ENCODE measurements at places on chromosomes 7 and 10.

DNA sequence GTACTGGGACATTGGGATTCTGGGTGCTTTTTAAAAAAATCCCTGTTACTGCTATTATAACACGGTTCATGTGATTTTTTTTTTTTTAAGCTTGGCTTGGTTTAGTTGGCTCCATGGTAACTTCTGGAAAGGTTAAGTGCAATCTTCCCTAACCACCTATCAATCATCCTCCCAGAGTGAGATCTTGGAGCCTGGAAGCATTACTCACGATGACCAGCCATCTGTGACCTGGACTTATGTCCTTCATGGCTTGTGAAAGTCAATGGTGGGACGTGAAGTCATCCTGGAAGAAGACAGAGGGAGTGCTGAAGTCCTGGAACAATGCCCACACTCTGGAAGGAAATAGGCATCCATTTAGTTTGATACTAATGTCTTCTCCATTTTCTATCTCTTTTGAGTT lies 135.5 kb upstream of the FRMD4A start:
- DNase-seq: no peak

- no peak for DNase-seq
These were observed 396.5 kb upstream of the SEMA3D start for GRCh38 chr7:85583131-85583953.

DNA sequence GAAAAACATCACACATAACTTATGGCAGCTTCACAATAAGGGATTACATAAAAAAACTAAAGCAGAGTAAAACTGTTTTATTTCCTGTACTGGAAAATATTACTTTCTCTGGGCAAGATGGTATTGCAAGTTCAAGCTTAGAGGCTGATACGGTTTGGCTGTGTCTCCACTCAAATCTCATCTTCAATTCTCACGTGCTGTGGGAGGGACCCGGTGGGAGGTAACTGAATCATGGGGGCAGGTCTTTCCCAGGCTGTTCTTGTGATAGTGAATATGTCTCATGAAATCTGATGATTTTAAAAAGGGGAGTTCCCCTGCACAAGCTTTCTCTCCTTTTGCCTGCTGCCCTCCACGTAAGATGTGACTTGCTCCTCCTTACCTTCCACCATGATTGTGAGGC lies 5.1 kb upstream of the LRRC27 start:
- no peak for DNase-seq

DNA sequence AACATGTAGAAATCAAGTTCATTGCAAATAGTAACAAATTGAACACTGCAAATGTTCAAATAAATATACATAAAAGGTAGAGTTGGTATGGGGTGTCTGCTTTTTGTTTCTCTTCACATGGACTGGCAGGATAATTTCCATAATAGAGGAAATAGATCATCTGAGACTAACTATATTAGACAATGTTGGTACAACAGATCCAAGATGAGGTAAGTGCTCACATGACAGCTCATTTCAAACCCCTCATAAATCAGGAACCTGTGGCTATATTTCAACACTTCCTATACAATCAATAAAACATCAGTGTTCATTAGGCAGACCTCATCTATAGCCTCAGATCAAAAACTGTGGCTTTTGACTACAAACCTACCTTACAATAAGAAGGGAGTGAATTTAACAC lies 469.1 kb downstream of the GRM8 start:
- no peak for DNase-seq

GRCh38 chr7:27163288-27164044 lies 1.9 kb downstream of the HOXA9 start:
- DNase-seq: peak; percentile 17

DNA sequence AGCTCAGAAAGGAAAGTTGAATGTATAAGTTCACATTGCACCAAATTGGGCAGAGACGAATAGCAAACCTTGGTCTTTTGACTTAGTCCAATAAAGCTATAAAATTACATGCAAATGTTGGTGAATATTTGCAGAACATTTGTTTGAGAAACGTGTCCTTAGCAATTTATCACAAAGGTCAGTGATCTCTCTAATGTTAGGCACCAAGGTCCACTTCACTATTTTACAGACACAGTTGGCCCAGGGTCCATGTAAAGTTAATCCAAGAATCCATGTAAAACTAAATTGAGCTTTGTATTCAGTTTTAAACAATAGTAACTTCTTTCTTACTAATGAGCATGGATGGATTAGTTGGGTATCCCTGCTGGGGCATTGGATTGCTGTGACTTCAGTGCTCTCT lies 617.7 kb downstream of the NRG3 start:
- no peak for DNase-seq

DNA sequence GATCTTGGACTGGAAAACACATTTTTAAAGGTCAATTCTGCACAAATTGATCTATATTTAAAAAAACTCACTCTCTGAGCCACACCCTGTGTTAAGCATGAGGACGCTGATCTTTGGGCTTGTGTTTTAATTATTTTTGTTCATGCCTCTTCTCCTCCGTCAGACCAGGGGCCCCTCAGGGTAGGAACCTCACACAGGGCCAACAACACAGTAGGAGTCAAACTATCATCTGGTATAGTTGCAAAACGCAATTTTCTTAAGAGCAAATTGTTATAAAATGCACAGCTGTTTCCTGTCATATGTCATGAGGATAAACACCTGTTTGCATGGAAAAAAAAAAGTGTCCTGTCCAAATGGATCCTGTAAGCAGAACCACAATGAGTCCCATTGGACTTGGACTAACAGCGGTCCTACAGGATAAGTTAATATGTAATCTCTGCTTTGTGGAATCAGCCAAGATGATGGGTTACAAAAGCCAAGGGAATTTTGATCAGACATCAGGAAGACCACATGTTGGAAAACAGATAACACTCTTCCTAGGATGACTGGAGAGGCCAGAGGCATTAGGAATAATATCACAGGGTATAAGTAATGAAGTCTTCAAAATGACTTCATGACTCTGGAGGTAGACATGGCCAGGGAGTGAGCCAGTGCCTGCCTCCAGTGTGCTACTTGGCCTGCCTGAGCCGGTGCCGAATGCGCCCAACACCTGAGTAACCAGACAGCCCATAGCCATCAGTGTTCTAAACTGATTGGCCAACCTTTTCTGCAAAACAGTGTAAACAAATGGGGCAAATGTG lies 184.9 kb upstream of the ADCY1 start:
- no peak for DNase-seq

- no peak for DNase-seq
These were observed 9.6 kb upstream of the OAT start for GRCh38 chr10:124428207-124428777.

DNA sequence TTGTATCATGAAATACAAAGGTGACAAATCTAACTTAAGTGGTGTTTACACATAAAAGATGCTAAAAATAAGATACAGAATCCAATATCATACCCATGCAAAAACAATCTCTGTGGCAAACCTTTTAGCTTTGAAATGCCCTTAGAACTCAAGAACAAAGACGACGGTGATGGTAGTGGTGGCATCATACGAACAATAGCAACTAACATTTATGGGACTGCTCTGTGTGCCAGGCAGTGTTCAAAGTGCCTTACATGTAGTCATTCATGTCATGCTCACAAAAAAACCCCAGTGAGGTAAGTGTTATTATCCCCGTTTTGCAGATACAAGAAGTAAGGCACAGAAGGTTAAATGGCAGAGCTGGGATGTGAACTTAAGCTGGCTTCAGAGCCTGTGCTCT lies 563.9 kb downstream of the PARD3 start:
- no peak for DNase-seq

DNA sequence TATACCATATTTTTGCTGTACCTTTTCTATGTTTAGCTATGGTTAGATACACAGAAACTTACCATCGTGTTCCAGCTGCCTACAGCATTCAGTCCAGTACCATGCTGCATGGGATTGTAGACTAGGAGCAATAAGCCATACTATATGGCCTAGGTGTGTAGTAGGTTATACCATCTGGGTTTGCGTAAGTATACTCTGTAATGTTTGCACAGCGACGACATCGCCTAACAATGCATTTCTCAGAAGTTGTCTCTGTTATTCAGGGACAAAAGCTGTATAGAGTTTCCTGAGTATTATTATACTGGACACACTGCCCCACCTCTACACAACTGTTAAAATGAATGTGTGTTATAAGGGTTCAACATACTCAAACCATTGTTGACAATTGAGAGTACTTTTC lies 93.8 kb upstream of the MKI67 start:
- no peak for DNase-seq

DNA sequence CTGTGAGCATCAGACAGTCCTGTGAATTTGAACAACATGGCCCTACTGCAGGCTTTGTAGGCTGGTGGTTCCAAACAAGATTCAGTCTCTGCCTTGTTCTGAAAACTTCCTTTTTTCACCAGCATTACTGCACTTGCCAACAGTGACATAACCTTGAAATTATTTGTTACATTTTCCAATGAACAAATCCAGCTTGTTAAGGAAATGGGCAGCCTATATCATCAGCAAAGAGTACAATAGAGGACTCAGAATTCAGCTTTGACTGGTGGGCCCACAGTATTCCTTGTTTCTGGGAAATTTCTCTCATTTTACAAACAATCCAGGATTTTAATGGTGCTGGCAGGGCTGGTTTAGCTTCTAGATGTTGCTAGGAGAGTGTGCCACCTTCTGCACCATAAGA lies 703.7 kb upstream of the FZD8 start:
- DNase-seq: no peak

DNA sequence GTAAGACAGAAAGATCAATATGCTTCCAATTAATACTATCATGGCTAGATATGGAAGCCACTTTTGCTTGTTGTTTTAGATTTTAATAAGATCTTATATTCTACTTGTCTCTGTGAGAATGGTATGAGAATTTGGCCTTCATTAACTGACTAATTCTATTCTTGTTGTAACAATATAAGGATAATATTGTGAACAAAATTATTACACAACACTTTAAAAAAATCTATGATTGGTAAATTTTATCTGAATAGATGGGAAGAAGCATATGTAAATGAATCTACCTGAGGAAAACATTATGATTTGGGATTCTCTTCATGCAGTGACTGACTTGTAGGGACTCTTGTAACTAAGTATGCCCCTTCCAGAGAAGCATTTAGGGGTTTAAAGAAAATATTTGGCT lies 308.9 kb upstream of the KCND2 start:
- no peak for DNase-seq

- no peak for DNase-seq
These were observed 139.2 kb upstream of the TMEM168 start for GRCh38 chr7:112929421-112929820.

DNA sequence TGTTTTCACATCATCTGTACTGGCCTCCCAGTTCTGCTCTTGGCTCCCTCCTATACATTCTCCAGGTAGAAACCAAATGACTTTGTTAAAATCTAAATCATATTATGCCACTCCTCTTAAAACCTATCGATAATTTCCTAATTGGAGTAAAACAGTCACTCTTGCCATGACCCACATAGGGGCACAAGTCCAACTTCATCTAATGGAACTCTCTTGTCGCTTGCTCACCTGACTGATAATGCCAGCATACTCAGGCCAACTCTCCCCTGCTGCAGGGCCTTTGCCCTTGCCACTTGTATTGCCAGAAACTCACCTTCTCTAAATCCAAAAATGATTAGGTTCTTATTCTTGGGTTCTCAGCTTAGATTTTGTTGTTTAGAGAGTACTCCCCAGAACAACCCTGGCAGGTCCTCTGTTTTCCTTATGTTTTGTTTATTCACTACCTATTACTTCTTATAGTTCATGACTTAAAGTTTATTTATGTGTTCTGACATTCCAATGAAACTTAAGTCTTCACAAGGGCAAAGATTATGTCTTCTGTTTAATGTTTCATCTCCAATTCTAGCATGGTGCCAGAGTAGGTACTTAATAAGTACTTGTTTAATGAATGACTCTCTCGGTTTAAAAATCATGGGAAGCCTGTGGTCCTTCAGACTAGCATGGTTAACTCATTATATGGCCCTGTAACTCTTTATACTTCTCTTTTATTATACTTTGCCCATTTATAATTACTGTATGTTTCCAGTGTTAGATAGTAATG lies 345.9 kb upstream of the SMIM30 start:
- no peak for DNase-seq

GRCh38 chr7:87445897-87446296 lies 29.6 kb downstream of the ABCB4 start:
- DNase-seq: no peak

GRCh38 chr7:157577796-157578339 lies 241.1 kb downstream of the DNAJB6 start:
- DNase-seq: no peak

DNA sequence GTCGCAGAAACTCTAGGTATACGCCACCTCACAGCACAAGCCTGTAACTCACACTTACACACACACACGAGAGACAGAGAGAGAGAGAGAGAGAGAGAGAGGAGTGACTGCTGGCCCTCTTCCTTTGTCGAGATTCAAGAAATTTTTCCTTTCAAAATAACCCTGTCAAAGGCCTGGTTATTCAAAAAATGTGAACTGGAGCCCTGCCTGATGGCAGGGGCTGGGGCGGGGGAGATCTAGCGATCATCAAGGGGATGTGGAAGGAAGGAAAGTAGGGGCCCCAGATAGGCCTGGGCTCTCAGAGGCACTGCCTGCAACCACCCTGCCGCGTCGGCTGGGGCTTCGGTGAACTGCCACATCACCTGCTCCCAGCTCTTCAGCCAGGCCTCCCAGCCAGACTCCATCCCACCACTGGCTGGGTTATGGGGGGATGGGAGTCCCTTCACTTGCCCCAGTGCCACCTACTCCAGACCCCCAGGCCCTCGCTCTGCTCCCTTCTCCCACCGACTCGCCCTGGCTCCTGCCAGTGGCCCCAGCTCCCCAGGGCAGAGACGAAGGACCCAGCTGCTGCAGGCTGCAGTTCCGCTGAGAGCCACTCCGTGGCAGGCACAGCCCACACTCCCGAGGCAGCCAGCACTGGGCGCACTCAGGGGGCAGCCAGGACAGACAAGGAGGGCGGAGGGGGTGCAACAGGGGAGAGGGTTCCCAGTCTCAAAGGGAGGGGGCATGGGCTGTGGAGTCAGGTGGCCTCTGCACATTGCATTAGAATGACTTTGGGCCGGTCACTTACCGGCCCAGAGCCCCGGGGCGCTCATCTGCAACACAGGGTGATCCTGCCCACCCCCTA lies 15.3 kb downstream of the KCNH2 start:
- peak; percentile 85 for DNase-seq

DNA sequence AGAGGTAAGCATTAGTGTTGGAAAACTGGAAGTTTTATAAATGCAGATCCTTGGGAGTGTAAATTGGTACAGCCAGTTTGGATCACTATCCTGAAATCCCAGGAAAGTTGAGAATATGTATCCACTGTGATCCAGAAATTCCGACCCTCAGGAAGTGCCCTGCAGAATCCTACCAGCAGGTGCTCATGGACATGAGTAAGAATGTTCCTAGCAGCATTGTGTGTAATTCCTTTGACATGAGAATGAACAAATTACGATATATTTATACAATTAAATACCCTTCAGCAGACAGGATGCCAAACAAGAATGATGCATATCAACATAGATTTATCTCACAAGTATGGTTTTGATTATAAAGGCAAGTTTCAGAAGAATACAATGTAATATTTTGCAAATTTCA lies 181.6 kb downstream of the XPNPEP1 start:
- DNase-seq: no peak

DNA sequence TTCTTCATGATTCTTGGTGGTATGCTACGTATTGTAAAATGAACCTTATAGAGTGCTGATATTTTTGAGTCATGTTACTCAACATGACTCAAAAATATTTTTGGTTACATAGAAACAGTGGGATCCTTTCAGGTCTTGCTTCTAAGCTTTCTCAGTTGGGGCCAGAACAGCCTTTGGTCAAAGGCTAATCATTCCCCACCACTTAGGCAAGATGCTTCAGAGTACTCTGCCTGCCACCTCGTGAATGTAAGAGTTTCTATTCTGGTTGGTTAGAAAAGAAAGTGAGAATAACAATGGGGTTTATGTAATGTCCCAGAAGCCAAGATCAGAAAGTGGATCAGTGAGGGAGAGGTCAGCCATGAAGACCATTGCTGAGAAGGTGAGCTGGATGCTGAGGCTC lies 327.8 kb downstream of the TCERG1L start:
- no peak for DNase-seq

Data from glutamatergic neuron (in vitro differentiated cells).